ENCODE measurements at places on chromosomes 11 and 22.

DNA sequence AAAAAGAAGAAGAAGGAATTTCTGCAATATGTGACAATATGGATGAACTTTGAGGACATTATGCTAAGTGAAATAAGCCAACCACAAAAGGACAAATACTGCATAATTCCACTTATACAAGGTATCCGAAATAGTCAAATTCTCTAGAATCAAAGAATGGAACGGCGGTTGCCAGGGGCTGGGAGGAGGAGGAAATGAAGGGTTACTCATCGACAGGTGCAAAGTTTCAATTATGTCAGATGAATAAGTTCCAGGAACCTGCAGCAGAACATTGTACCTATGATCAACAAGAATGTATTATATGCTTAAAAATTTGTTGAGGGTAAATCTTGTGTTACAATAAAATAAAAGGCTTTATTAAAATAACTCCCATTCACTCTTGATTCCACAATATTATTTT is 49.0 kb downstream of the SC5D start:
- DNase-seq: no peak

DNA sequence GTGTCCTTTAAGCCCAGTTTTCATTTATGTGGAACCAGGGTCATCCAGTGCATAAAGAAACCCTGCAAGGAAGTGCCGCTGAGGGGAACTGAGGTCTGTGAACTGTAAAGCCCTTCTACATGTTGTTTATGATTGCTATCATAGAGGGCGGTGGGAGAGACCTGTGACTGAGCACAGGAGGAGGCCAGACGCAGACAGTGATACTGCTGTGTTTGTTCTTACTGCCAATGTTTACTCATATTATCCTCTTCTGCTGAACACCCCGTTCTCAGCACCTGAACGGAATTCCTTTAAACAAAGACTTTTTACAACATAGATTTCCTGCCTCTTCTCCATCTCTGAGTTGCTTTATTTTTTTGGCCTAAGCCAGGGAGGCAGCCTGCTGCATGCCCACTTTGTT is 967 bp upstream of the GALNT18 start:
- no peak for DNase-seq

DNA sequence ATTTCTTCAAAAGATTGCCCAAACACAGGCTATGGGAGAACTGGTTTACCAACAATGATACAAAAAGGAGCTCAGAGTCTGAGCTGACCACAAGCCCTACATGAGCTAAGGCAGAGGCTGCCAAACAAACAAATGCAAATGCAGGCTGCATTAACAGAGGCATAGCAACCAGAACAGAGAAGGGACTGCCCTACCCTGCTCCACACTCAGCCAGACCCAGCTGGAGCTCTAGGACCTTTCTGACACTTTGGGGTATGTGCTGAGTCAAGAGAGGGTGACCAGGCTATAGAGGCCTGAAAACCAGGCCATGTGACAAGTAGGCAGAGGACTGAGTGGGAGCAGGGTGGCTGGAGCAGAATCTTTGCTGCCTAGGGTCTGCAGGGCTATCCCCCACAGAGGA is 17.8 kb upstream of the P2RY2 start:
- DNase-seq: peak; percentile 30

DNA sequence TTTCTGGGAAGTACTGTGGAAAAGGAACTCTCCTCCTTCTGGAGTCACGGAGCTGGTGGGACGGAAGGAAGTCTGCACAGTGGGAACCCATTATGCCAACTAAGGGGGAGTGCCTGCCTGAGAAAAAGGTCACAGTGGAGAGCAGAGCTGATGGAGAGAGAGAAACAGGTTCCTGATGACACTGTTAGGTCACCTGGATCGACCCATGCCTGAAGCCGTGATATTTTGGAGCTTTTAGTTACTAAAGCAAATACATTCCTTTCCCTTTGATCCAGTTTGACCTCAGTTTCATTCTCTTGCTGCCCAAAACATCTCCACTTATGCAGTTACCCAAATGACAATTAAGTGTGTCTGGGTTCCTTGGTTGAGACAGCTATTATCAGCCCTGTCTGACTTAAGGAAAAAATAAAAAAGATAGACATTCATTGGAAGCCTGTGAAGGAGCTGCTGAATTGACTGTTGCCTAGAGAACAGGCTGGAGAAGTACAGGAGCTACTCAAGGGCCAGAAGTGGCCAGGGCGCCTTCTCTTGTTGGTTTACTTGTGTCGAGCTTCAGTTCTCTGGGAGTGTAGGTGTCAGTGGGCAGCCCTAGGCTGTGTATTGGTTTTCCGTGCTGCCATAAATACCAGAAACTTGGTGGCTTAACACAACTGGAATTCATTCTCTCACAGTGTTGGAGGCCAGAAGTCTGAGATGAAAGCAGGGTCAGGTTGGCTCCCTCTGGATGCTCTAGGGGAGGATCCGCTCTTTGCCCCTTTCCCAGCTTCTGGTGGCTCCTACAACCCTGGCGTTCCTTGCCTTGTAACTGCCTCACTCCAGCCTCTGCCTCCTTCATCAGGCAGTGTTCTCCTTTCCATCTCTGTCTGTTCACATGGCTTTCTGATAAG is 13.6 kb downstream of the MRGPRD start:
- DNase-seq: no peak

- peak; percentile 92 for DNase-seq
Measured at GRCh38 chr11:117723277-117724024, 73.6 kb downstream of the DSCAML1 start.

DNA sequence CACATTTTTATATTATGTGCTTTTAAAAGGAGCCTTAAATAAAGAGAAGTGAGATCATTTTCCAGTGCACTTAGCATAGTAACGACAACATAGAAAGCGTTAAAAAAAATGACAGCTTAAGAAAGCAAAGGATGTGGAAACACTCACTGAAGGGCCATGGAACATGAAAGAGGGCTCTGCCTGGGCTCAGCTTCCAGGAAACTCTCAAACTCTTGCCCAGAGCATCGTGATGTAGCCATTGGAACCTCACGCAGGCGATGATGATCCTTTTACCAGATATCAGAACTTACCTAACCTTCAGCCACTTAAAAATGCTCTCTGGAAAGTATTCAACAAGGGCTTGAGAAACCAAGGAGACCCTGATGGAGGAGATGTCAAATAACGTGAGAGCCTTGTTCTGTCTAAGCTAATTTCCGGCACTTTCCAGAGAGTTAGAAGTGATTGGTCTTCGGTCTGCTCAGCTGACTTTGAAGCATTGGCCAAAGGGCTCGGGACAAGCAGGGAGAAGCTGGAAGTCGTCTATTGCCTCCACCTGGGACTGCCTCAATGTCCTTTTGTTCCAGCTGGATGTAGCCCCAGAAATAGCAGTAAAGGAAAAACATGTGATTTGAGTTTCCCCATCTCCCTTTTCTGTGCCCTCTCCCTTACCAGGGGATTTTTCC is 21.5 kb upstream of the ETS1 start:
- no peak for DNase-seq

GRCh38 chr22:41888627-41889200 is 26.2 kb downstream of the SHISA8 start:
- no peak for DNase-seq

GRCh38 chr22:33129621-33130020 is 71.4 kb upstream of the SYN3 start:
- DNase-seq: no peak

DNA sequence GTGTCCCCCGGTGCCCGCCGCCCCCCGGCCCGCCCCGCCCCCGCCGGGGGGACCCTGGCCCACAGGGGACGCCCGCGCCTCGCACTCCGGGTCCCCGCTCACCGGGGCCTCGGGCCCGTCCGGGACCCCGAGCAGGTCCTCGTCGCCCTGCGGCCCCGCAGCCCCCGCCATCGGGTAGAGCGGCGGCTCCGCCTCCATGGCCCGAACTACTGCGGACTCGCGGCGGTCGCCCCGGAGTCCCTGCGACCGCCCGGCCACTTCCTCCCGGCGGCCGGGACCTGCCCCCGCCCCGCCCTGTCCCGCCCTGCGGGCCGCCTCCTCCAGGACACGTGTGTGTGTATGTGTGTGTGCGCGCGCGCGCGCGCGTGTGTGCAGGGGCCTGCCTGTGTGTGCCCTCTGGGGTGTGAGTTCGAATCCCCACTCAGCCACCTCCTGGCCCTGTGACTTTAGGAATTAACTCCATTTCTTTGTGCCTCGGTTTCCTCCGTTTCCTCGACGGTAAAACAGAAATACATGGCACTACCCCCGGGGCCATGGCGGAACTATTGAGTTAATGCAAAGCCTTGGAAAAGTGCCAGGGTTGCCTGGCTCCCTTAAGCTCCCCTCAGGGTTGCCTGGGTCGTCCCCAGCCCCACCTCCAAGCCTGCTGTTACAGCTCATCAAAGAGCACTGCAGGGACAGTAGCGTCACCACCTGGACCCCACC is at the start of gene UNC93B1:
Gene UNC93B1 (minus strand): TSS at position 252 of the 705 bp plus-strand sequence. CDS start 54 bp downstream, at position 198.
- peak; percentile 62 for DNase-seq
